ENCODE measurements at places on chromosomes 2 and 18.

DNA sequence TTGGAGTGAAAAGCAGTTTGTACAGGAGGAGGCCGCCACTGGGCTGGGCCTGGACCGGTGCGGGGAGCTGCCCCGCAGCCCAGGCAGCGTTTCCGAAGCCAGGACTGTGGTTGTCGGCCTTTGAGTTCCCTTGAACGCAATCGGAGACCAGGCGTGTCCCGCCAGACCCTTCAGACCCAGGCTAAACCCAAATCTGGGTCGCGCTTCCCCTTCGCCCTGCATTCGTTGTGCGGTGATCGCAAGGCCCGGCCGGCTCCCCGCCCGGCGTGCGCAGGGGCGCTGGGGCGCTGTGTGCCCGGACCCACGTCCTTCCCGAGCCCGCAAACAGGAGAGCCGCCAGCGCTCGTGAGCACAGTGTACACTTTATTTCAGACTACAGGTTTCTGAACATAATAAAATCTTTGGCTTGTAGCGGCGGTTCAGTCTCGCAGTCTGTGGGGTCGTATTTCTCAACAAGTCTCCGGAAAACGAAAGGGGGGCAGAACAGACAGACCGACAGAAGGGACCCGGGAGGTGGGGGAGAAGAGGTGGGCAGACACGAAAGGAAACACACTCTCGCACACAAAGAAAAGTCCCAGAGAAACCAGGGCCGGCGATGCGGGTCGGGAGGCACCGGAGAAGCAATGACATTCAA is 5.5 kb downstream of the EN1 start:
- DNase-seq, result no peak

- no peak for DNase-seq
These were observed 244.3 kb upstream of the COPS8 start for GRCh38 chr2:236841389-236841788.

DNA sequence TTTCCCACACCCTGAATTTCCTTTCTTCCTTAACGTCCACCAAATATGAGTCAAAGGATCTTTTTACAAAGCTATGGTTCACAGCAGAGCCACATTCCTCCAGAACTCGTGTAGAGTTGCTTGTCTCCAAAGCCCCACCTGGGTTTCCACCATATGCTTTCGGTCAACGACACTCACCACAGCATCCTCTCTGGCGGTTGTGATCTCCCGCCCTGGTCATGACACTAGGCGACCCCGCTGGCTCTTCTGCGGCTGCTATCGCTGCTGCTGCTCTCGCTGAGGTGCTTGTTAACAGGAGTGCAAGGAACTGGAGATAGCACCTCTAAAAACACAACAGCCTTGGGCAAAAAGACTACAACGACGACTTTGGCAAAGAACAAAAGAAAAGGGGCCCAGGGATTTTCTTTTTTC is 340 bp downstream of the SLC40A1 start:
- peak; percentile 11 for DNase-seq

GRCh38 chr2:33022989-33023727 is 76.4 kb downstream of the LTBP1 start:
- no peak for DNase-seq

DNA sequence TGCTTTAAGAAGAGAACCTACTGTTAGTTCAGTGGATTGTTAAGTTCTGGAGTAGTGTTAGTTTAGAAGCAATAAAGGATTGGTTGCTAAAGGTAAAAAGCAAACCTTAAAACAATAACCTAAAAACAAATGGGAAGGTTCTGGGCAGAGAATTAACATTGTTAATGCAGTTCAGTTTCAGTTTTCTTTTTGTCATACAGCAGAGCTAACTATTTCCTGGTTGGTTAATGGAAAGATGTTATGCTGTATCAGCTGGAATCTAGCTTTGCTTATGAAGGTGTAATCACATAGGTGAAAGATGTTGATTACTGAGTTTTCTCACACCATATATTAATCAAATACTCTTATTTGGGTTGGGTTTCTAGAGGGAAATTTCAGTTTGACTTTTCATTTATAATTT is 23.8 kb downstream of the SMAD4 start:
- no peak for DNase-seq

Measured in CD4-positive, alpha-beta T cell (primary cell).